Stimulated activated CD8-positive, alpha-beta memory T cell treated with anti-CD3 and anti-CD28 coated beads, Interleukin-15, amount 100 ng/mL, for 4 hours (primary cell): ENCODE measurements at places on chromosomes 5 and 9.

- DNase-seq = no peak
These were observed 10.0 kb downstream of the MAP1B start for GRCh38 chr5:72117307-72117706.

DNA sequence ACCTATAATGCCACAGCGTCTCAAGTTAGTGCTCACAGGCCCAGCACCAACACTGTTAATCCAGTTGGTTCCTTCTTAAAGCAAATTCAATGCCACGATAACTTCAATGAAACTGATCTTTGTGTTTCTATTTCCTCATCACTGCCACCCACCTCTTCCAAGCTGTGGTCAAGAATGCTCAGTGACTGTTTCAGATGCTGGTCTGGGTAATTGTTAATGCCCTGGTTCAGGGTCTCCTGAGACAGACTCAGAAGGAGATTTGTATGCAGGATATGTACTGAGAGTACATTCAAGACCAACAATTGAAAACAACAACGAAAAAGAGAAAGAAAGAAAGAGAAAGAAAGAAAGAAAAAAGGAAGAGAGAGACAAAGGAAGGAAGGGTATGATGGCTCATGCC lies 505.3 kb downstream of the TLE4 start:
- DNase-seq = no peak

GRCh38 chr5:67221487-67222242 lies 25.1 kb upstream of the CD180 start:
- peak; percentile 5 for DNase-seq

DNA sequence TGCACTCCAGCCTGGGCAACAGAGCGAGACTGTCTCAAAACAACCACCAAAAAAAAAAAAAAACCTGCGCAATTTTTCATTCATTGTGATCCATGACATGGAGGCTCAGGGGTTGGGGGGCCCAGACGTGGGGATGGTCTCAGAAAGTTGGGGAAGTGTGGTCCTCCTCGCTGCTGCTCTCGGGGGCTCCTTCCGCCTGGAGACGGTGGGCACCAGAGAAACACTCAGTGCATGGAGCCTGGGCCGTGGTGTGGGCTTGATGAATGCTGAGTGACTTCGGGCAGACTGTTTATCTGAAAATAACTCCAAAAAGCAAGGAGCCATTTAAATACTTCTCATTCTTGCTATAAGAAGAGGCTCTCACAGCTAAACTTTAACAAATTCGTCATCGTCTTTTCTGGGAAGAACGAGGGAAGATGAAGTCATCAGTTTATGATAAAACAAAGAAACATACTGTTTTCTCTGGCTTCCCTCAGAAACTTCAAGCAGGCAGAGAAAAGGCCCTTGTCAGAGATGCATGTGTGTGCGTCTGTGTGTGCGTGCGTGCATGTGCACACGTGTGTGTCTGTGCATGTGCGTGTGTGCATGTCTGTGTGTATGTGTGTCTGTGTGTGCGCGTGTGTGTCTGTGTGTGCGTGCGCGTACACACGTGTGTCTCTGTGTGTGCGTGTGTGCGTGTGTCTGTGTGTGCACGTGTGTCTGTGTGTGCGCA lies 35.0 kb downstream of the RASGEF1C start:
- DNase-seq = no peak

DNA sequence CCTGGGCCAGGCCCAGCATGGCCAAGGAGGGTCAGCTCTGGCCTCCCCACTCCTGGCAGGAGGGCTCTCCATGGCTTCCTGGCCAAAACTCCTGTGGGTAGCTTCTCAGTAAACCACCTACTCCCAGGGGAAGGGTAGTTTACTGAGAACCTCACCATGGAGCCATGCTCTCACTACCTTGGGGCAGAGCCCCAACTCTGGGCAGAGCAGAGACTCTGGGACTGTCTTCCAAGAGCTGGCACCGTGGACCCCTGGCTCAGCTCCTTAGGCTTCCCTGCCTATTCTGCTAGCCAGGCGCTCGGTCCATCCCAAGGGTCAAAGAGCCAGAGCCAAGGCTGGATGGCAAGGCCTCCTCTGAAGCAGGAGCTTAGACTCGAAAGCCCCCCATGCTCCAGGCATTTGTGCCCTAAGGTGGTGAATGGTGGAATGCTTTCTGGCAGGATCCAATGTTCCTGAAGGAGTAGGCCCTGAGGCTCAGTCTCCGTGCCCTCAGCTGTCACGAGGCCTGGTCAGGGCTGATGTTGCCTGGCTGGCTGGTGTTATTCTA lies 19.6 kb downstream of the TCF7 start:
- DNase-seq = no peak

- no peak for DNase-seq
These were observed 4.8 kb upstream of the P4HA2 start for GRCh38 chr5:132232465-132232864.
